ENCODE measurements at places on chromosomes 3 and 15.

DNA sequence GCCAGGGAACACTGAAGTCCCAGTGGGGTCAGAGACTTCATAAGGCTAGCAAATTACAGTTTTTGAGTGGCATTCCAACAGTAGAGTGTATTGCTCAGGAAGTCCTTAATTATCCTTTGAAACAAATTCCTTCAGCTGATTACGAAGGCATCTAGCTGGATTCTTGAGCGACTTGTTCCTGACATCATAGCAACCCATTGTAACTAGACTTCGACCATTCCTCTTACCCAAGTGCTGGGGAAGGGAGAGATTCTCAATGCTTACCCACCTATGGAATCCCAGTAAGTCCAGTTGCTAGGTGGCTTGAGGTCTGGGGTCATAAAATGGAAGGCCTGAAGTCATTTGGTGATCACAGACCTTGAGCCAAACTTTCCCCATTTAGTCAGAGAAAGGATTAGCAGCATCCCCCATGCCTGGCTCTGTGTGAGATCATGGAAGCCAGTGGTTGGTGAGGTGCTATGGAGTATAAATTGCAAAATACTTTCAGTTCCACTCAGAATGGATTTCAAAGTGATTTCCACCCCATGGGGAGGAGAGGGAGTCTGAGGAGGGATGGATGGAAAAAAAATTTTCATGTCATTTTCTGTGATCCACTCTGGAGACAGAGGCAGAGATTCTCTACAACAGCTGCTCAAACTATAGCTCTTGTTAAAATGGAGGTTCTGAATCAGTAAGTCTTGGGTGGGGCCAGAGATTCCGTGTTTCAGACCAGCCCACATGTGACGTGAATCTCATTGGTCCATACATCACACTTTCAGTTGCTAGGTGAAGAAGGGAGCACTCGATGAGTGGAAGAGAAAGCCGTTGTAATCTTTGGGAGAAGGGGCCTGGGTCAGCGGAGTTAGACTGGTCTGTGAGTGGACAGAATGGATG is 45.7 kb downstream of the CD86 start:
- DNase-seq = peak; percentile 61

- no peak for DNase-seq
Measured at GRCh38 chr3:44939581-44940036, 36.4 kb downstream of the ZDHHC3 start.

DNA sequence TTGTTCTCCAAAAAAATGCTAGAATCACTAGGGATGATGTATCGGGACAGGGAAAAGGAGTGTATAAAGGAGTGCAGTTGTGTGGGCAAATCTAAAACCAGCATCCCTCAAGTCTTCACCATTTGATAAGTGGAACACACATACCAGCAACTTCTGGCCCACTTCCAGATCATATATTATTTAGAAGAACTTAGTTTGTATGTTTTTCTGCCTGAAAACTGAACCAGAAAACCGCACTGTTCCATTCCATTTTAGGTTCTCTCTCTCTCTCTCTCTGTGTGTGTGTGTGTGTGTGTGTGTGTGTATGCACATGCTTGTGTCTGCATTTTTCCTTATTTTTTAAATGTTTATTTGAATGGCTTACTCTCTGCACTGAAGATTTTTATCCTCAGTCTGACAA is 93.5 kb downstream of the SERPINI1 start:
- DNase-seq = peak; percentile 52

- DNase-seq = no peak
Measured at GRCh38 chr3:17931131-17931530, 188.7 kb upstream of the TBC1D5 start.

DNA sequence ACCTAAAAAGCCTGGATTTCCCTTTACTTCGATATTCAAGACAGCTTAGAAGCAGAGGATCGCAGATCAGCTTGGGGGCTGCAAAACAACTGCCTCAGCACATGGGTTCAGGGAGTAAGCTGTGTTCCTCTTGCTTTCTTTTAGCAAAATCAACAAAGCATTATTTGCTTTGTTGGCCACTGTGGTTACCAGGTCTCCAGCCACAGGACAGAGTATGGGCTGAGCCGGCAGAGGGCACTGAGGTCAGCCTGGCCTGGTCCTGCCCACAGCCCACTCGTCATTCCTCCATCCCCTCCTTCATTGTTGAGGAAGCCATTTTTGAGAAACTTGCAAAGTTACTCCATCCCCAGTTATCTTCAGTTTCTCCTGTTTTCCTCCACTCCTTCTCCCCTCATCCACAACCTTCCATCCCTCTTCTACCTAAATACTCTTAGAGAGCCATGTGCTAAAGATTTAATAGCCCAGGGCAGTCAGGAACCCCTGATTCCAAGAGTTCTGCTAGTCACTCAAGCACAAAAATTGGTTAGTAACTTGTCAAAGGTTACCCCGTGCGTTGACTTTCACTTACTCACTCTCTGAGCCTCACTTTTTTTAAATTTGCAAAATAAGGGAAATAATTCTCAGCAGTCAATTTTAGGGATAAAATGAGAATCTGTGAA is 60.0 kb upstream of the HES1 start:
- DNase-seq = no peak

DNA sequence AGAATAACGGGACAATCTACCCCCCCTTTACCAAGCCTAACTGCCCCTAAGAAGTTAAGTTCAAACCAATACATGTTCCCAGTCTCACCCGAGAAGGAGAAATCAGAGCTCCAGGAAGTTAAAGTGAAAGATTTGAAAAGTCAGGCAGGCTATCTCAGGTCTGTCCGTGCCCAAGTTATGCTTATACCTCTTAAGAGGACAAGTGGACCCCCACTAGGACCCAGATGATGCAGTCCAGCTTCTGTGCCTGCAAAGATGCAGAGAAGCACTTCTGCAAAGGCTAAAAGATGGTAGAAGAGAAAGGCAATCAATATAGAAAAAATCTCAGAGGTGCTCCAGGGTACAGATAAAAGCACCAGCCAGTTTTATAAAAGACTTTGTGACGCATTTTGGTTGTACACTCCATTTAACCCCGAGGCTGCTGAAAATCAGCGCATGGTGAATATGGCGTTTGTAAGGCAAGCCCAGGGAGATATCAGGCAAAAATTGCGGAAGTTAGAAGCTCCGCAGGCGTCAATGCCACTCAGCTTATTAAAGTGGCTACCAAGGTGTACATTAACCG is 9.8 kb upstream of the SLC9C1 start:
- DNase-seq = peak; percentile 85

GRCh38 chr15:35362195-35362829 is 183.7 kb downstream of the DPH6 start:
- DNase-seq = no peak

DNA sequence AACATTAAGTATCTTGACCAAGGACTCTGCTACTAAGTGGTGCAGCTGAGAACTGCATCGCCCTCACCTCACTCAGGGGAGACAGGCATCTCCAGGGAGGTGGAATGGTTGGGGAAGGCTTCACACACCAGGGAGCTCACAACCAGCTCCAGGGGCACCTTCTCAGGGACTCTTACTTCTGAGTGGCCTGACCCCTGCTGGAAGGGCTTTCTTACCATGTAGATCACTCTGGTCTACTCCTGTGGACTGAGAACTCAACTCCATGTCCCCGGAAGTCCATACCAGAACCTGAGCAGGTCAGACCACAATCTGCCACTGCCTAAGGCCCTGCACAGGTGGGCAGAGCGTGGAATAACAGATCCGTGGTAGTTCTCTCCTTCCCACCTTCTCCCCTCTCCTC is 140.5 kb downstream of the TLE3 start:
- peak; percentile 24 for DNase-seq

GRCh38 chr15:85667491-85668424 is 127.0 kb downstream of the KLHL25 start:
- DNase-seq = peak; percentile 99

- no peak for DNase-seq
Measured at GRCh38 chr15:70812827-70813364, 41.1 kb downstream of the LARP6 start.

DNA sequence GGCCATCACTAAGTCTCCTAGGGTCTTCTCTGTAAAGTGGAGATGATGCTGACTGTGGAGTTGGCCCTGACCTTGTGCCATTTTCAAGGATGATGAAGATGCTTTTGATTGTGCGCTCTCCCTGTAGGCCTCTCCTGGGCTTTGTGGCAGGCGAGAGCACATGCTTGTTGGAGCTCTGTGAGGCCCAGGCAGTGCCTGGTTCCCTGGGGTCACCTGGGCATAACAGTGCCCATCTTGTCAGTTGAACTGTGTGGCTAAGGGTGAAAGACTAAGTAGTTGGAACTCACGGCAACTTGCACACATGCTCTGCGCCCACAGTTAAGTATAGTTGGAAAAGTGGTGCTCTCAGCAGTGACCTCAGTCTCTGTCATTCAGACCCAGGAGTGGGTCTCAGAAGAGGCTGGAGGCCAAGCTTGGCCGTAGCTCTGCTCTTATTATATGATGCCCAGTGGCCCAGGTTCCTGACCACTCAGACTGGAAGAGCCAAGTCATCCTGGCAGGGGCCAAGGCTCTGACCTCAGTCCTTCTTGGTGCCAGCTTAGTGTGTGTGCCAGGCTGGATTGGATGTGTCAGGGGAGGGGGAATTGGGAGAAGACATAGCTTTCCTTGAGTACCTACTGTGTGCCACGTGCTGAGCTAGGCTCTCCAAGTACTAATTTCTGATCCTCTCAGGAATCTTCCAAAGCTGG is 154.6 kb downstream of the EEFSEC start:
- DNase-seq = no peak

DNA sequence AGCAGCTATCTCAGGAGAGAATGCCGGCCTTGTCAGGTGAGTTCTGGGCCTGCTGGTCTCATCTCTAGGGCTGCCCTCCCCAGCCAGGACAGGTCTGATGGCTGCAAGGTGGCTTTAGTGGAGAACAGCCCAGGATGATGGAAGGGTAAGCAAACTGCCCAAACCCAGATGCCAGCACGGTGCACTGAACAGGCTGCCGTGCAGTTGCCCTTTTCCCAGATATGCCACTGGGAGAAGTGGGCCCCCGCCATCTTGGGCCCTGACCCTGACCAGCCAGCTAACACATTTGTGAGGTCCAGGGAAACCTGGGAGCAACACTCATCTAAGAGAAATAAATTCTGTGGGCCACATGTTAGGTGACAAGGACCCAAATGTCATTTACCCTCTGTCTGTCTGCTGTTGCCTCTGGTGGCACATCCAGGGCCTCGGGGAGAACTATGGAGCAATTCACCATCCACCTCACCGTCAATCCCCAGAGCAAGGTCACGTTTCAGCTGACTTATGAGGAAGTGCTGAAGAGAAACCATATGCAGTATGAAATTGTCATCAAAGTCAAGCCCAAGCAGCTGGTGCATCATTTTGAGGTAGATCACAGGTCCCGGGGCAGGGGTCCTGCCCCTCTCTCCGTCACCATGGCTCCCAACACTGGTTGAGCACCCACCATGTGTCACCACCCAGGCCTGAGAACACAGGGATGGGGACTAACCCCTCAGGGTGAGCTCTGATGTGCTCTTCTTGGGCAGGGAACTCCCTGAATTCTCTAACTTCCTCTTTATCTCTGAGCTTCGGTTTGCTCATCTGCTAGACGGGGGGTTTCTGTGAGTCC is 1.8 kb downstream of the ITIH1 start:
- DNase-seq = peak; percentile 86

- DNase-seq = peak; percentile 53
Measured at GRCh38 chr3:139935016-139935865, at the start of gene CLSTN2. CLSTN2 (plus strand) TSS chr3:139935185.

GRCh38 chr3:50271314-50271936 is 2.5 kb downstream of the SEMA3B start:
- DNase-seq = no peak

DNA sequence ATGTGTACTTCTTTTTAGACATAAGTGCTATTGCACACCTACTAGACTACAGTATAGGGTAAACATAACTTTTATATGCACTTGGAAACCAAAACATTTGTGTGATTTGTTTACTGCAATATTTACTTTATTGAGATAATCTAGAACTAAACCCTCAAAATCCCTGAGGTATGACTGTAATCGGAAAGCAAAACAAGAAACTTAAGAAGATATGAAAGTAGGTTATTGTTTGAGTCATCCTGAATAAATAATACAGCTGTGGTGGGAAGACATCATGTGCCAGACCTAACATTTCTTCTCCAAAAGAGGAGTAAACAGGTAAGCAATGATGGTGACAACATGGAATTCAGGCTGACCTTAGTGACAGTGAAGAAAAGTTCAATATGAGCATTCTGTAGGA is 765.5 kb downstream of the OTOL1 start:
- DNase-seq = no peak

GRCh38 chr3:189849262-189849661 is 218.1 kb downstream of the TP63 start:
- no peak for DNase-seq

DNA sequence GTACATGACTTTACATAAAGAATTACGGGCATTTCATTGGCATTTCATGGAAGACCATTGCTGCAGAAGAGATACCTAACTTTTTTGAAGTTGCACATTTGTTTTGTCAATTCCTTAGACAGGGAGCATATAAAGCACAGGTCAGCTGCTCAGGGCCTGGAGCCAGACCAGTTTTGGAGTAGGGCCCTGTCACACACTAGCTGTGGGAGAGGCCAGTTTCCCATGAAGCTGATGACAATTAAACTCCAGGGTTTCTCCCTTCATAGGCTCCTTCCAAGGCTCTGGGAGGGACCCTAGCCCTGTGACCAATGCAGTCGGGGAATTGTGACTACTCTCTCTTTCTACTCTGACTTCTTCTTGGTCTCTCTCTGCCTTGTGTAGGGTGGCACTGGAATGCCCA is 107.3 kb upstream of the SELENOK start:
- DNase-seq = no peak

DNA sequence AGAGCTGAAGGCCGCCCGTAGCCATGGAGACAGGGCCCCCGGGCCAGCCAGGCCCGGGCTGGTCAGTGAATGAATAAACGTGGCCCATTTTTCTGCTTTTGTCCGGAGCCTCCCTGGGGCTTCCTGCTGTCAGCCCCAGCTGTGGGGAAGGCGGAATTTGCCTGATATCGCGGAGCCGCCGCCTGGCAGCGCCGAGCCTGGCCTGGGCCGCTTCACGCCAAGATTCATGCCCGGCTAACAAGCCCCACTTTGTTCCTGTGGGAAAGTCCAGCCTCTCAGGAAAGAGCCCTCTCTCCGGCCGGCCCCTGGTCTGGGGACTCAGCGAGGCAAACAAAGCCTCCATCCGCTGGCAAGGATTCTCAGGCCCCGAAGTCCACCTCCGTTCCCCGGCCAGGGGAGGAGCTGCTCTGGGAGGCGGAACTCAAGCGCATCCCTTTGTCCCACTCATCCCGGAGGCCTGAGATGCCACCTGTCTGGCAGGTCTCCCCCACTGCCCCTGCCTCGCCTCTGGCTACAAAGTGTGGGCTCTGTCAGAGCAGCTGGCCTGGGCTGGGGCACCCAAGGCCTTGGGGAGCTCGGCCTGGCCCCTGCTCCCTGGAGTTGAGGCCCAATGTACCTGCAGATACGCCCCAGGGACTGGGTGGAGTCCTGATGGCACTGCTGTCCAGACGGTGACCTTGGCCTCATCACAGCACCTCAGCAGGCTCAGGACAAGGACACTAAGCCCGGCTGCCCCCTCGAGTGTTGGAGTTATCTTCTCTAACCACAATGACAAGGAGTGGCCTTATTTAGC is 51.6 kb upstream of the SLC6A11 start:
- no peak for DNase-seq

DNA sequence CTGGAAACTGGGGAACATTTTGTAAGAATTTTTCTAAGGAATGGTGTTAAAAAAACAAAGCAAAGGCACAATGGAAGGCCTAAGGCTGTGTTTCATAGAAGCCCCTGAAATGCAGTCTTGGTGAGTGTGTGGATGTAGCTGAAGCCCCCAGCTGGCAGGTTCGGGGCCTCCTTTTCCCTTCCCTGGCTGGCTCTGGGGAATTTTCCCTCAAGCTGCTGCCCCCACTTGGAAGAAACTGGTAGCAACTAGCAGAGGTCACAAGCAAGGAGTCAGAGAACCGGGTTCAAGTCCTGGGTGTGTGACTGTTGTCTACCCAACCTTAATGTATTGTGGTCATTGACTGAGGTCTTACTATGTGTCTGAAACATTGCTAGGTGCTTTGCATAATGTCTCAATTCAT is 85.3 kb upstream of the MYZAP start:
- DNase-seq = no peak
